ENCODE measurements at places on chromosomes 1 and 21.

GRCh38 chr1:6282577-6283270 is 21.8 kb upstream of the GPR153 start:
- no peak for DNase-seq

- DNase-seq: no peak
Observed at GRCh38 chr21:39483917-39484316, 32.1 kb downstream of the SH3BGR start.

- DNase-seq: no peak
Observed at GRCh38 chr1:226635456-226635941, 86.9 kb downstream of the STUM start.

GRCh38 chr21:41931041-41931451 is 22.8 kb downstream of the C2CD2 start:
- DNase-seq: no peak

DNA sequence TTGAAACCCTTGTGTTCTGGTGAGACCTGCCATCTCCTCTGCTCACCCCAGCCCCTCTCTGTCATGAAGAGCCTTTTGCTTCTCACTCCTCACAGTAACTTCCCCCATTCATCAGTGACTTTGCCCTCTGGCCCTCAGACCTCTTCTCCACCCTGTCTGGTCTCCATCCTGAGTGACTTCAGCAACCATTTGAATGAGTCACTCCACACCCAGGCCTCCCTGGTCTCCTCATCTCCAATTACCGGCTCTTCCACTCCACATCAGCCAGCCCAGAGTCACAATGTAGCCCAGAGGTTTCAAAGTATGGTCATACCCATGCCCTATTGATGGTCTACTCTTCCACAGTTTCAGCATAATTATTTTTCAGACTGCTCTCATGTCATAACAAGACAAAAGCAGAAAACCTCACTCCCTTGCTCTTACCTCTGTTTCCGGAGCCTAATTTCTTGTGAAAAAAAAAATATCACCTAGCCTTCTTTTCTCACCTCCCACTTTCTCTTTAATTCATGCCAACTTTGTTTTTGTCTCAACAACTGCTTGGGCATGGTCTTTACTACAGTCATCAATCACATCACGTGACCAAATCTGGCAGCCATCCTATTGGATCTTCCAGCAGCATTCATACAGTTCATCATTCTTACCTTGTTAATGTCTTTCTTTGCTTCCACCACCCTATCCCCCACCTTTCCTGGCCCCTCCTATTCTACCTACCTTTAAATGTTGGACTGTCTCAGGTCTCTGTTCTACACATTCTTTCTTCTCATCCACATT is 35.6 kb upstream of the NEK7 start:
- peak; percentile 16 for DNase-seq

GRCh38 chr1:199356561-199356960 is 670.9 kb upstream of the NR5A2 start:
- no peak for DNase-seq

DNA sequence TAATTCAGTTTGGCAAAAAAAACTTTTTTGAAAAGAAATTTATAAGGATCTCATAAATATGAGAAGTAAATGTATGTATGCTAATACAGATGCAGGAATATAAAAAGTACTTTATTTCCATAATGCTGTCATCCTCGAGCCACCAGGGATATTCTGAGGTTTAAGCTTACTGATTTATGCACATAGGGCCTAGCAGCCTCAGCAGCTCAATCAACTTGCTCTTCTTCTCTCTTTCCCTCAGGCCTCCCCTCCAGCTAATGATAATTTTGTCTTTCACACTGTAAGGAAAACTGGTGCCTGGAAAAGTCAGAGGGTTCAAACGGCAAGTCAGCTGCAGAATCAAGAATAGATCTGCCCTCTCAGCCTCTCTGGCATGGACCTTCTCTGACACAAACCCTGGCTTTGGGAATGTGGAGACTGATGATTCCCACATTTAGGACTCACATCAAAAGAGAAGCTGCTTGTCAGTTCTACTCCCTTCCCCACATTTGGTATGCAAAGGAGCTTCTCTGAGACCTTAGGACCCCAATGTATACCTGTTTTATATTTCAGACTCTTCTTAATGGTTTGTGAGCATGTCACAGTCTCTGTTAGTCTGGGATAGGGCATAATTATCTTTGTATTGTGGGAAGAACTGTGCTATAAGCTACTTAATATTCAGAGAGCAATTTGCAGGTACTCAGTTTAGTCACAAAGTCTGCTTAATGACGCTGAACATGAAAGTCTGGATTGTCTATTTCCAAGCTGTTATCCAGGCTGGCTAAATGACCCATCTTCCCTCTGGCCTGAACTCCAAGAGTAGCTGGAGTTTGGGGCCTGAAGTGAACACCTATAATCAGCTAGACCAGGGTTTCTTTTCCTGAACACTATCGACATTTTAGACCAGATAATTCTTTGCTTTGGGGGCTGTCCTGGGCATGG is 52.1 kb upstream of the DIPK1A start:
- no peak for DNase-seq

DNA sequence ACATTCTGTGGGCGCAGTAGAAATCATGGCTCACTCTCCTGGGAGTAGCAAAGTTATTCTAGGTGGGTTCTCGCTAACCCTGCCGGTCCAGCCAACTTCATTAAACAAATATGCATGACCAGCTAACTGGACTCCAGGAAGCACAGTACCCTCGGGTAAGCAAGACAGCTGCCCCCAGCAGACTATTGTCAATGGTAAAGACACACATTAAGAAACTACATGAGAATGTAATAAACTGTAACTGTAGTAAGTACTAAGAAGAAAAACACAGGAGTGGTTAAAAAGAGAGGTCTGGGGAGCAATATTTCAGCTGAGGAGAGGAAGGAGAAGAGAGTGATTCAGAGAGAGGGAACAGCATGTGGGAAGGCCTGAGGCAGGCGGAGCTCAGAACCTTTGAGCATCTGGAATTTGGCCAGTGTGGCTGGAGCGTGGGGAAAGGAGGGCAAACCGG is 7.4 kb downstream of the SLC2A5 start:
- DNase-seq: no peak

GRCh38 chr1:203491664-203492063 is 2.3 kb upstream of the OPTC start:
- DNase-seq: no peak

GRCh38 chr1:230797942-230798365 is 50.8 kb downstream of the CAPN9 start:
- no peak for DNase-seq

DNA sequence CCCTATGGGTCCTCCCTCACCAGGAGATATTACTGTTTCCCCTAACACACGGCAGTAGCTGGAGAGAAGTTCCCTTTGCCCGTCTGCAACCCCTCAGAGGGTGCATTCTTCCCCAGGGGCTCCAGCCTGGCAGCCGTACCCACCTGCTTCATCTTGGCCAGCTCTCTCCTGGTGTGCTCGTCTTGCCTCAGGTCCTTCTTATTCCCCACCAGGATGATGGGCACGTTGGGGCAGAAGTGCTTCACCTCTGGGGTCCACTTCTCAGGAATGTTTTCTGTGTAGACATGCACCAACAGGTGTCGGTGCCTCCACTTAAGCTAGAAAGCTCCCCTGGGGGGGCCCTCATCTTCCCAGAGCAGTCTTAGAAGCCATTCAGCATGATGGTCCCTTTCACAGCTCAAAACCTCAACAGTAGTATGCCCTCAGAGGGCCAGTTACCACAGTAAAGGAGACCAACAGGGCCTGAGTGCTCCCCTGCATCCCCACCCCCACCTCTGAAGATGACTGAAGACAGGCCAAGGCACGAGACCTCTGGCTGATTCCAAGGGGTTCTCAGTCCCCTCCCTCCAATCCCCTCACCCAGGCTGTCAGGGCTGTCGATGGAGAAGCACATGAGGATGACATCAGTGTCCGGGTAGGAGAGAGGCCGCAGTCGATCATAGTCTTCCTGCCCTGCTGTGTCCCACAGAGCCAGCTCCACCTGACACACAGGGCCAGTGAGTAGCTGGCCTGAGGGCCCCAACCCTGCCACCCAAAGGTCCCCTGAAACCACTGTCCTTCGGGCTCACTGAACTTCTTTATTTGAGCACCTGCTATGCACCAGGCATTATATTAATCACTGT is 4.3 kb downstream of the RHOC start:
- DNase-seq: no peak

GRCh38 chr1:237562242-237562823 is 328.4 kb downstream of the ZP4 start:
- DNase-seq: peak; percentile 62

GRCh38 chr1:57489358-57490036 is 65.6 kb upstream of the DAB1 start:
- no peak for DNase-seq
